Hematopoietic multipotent progenitor cell treated with erythropoietin and hydrocortisone succinate and interleukin-3 and kit ligand, for 8 days (in vitro differentiated cells): ENCODE measurements at places on chromosomes 13 and 19.

DNA sequence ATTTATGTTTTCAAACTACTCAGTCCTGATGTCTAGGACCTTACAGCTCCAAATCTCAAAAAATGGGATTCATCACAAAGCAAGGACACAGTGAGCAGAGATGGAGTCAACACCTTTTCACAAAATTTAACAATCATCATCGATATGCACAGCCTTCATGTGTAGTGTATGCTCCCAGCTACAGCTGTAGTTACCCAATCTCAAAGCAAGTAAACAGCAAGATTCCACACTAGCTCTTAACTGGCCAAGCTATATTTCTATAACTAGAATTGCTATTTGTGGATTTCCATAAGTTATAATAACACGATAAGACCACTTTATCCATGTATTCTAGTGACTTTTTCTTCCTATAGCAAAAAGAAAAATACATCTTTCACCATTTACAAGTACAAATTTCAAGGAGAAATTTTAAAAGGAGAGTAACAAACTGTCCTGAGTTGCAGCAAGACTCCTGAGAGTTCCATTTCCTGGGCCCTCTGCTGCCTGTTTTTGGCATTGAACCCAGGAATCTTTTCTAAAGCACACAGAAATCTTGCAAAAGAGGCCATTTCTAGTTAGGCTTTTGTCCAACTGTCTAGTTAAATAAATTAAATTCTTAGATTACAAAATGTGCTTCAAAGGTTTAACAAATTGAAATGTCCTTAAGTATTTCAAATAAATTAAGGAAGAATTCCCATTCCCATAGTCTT, 460.6 kb downstream of the FGF14 start:
- no peak for DNase-seq

DNA sequence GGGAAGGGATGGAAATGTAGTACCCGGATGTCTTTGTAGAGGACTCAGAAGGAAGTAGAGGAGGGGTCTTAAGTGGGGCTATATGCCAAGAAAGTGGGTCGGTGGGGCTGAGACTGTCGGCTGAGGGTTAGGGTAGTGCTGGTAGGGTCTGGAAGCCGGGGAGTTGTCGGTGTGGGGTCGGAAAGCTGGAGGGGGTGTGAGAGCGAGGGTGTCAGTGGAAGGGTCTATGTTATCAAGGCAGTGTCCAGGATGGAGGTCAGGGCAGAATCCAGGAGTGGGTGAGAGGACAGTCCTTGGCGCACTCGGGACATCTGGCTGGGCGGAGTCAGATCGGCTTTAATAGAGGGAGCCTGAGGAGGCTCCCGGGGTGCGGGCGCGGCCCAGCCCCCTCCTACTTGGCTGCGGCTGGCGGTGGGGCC, 1.7 kb downstream of the HSPB6 start:
- DNase-seq = no peak

GRCh38 chr13:85241060-85241459, 558.2 kb downstream of the SLITRK6 start:
- no peak for DNase-seq

GRCh38 chr19:35206379-35206778, 22.2 kb downstream of the FAM187B start:
- peak; percentile 44 for DNase-seq

- no peak for DNase-seq
Observed at GRCh38 chr19:29285187-29285687, 72.3 kb upstream of the UQCRFS1 start.

- DNase-seq = peak; percentile 35
Observed at GRCh38 chr19:3224346-3225168, at the start of gene CELF5. TSS of gene CELF5 (plus strand) at chr19:3224661. CDS start at chr19:3224740, 79 bp downstream.

DNA sequence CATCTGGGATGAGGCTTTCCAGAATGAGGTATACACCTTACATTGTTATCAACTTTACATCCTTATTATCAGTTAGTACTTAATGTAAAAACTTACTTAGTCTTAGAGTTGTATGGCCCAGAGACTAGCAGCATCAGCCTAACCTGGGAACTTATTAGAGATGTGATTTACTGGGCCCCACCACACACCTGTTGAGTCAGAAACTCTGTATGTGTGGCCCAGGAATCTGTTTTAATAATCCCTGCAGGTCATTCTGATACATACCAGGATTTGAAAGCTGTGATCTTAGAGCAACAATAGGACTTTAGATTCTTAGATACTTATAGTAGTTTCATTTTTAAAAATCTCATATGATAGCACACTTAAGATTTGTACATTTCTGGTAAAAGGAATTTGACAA, 17.4 kb downstream of the FNDC3A start:
- no peak for DNase-seq

GRCh38 chr13:96422002-96422401, 332.1 kb downstream of the HS6ST3 start:
- no peak for DNase-seq

- no peak for DNase-seq
Observed at GRCh38 chr13:101116826-101117225, 299.5 kb downstream of the NALCN start.

DNA sequence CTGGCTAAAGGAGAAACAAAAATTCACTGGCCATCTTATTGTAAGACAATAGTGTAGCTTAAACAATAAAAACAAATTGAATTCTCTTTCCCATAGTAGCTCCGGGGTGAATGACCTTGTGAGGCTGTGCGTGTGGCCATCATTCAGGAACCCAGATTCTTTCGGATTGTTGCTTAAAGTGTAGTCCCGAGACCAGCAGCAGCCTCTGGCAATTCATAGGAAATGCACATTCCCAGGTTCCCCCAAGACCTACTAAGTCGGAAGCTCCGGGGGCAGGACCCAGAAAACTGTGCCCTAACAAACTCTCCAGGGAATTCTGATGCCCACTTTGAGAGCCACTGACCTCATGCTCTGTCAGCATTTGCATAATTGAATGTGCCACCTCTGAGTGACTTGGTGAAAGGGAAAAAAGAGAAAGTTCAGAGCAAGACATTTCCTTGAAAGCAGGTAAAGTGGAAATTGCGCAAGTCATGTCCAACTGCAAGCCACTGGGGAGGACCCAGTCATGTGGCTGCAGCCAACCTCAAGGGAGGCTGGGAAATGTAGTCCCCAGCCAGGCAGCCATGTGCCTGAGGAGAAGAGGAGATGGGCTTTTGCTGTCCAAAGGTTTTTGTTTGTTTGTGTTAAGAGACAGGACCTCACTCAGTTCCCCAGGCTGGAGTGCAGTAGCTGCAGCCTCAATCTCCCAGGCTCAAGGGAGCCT, 50.7 kb upstream of the PNMA8B start:
- peak; percentile 57 for DNase-seq

GRCh38 chr13:103772576-103772975, 706.4 kb upstream of the SLC10A2 start:
- peak; percentile 5 for DNase-seq

DNA sequence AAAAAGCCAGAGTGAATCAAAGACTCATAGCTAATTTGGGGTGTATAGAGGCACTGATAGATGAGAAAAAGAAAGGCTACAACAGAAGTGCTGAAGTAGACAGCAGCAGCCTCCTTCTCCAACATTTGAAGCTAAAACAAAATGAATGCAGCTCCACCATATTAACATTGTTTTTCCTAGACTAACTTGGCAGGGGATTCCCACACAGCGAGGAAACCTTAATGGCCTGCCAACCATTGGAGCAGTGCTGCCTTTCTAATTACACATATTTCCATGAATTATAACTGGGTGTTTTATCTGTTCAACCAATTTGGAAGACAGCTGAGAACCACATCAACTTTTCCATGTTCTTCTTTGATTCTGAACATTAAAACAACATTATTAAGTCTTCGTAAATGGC, 478.6 kb downstream of the LIG4 start:
- DNase-seq = no peak

GRCh38 chr13:103466761-103467160, 400.5 kb upstream of the SLC10A2 start:
- DNase-seq = no peak
